COLO829 (cell line): ENCODE measurements at places on chromosomes 11 and 22.

DNA sequence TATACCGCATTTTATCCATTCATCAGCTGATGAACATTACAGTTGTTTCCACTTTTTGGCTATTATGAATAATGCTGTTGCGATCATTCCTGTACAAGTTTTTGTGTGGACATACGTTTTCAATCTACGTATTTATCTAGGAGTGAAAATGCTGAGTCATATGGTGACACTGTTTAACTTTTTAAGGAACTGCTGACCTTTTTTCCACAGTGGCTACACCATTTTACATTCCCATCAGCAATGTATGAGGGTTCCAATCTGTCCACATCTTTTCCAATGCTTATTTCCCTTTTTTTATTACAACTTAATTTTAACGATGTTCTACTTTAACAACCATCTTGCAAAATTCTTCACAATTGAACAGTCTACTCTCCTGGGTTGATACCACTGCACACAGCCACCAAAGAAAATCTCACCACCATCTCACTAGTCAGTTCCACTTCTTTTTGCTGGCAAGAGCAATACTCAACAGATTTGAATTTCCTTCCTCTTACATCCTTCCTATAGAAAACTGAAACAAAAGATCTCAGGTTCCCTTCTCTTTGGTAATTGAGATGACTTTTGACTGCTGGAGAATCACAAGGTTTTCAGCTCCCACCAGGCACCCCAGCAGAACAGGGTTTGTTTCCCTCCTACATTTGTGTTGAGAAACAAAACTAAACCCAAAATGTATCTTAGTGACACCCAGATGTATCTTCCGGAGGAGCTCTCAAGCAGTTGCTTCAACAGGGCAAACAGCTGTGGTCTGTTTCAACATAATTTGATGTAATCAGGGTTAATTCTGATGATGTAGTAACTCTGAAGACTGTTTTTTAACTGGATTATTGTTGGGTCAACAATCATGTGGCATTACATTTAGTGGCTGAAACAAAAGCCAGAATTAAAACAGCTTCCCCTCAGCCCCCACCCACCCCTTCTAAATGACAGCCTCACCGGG lies 7.0 kb upstream of the GAB2 start:
- no peak for DNase-seq

GRCh38 chr11:30312243-30312642 lies 10.7 kb upstream of the ARL14EP start:
- DNase-seq = no peak

DNA sequence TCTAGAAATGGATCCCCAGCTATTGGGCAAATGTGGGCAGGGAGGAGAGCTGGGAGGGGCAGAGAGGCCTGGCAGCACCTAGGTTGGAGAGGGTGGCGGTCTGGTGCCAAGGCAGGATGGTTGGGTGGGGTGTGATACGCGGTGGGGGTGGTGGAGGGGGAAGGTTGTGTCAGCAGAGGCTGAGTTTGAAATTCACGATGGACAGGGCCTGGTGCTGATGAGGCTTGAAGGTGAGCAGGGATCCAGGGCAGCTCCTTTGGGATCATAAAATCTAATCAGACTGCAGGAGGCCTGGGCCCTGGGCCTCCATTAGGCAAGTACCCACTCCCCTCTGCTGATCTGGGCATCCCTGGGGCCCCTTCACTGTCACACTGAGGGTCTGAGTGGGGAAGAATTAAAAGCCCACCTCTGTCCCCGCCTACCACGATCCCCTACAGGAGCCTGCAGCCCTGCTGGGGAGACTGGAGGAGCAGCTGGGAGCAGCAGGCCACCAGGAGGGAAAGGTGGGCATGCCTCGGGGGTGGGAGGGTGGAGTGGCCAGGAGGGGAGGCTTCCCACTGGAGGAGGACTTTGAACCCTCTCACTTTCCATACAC lies 24.0 kb downstream of the IGLL1 start:
- DNase-seq = no peak

- DNase-seq = no peak
Measured at GRCh38 chr11:11555208-11555607, 66.6 kb downstream of the GALNT18 start.

GRCh38 chr11:76602431-76602861 lies 68.1 kb downstream of the LRRC32 start:
- no peak for DNase-seq

- DNase-seq = no peak
Measured at GRCh38 chr22:21032037-21032867, at the start of gene SLC7A4. Gene SLC7A4 (minus strand): TSS chr22:21032561. CDS start chr22:21031812, 749 bp downstream.

DNA sequence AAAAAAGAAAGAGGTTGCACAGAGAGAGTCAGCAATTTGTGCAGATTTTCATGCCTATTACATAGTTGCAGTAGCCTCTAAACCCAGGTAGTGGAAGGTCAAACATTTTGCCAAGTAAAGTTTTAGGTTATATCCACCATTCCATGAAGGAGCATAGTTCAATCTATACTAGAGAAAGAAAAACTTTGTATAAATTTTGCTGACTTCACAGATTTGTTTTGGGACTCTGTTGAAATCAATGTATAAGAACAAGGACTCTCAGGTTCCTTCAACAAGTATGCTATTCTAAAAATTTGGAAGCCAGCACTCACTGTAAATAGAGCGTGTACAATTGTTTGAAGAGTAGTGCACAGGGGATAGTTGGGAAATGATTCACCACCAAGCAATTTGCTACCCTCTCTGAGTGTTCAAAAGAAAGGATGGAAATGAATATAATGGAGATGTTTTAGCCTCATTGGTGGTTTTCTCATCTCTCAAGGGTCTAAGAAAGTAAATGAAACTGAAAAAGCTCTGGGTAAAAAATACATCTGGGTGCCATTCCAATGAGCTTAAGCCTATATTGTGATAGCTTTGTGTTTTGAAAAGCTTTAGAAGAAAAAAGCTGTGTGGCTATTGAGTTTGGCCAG lies 508.4 kb upstream of the LUZP2 start:
- DNase-seq = peak; percentile 15

DNA sequence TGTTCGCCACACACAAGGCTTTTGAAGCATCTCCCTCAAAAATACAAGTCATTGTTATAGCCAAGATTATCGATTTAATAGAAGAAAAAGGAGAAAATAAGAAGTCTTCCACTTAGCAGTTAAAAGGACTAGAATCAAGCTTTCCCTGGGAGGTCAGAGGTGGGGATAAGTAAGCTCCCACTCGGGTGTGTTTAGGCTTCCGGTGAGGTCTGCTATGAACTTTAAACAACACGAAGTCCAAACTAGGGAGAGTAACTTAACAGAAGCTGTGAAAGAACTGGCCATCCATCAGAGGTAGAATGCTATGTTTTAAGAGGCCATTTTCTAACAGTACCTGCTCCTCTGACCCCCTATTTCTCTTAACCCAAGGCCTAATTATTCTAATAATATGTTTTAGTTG lies 91.4 kb upstream of the APOA1 start:
- DNase-seq = no peak

- DNase-seq = no peak
Measured at GRCh38 chr11:117918366-117919255, 10.6 kb downstream of the TMPRSS13 start.

DNA sequence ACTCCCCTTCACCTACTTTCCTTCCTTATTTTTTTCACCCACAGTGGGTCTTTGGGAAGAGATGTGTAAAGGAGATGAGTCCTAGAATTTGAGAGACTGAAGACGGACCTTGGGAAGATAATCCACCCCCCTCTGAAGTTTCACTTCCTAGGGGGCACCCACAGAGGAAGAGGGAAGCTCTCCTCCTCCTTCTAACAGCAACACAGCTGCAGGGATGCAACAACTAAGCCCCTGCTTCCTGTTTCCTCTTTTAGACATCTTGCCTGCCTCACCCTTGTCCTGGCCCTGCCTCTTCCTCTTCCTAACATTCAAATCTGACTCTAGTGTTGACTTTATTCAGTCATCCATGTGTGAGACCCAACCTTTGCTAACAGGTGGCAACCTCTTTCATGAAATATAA lies 424.6 kb downstream of the BUD13 start:
- no peak for DNase-seq

- DNase-seq = no peak
Measured at GRCh38 chr11:93608364-93608763, 53.1 kb upstream of the CEP295 start.

- no peak for DNase-seq
Measured at GRCh38 chr11:22800482-22800881, 29.1 kb downstream of the SVIP start.

GRCh38 chr11:124864892-124865180 lies 396 bp upstream of the ROBO3 start:
- no peak for DNase-seq

- DNase-seq = no peak
Measured at GRCh38 chr22:48277868-48278581, 1515.6 kb downstream of the TBC1D22A start.

- peak; percentile 72 for DNase-seq
Measured at GRCh38 chr11:720642-721246, 14.7 kb downstream of the EPS8L2 start.

DNA sequence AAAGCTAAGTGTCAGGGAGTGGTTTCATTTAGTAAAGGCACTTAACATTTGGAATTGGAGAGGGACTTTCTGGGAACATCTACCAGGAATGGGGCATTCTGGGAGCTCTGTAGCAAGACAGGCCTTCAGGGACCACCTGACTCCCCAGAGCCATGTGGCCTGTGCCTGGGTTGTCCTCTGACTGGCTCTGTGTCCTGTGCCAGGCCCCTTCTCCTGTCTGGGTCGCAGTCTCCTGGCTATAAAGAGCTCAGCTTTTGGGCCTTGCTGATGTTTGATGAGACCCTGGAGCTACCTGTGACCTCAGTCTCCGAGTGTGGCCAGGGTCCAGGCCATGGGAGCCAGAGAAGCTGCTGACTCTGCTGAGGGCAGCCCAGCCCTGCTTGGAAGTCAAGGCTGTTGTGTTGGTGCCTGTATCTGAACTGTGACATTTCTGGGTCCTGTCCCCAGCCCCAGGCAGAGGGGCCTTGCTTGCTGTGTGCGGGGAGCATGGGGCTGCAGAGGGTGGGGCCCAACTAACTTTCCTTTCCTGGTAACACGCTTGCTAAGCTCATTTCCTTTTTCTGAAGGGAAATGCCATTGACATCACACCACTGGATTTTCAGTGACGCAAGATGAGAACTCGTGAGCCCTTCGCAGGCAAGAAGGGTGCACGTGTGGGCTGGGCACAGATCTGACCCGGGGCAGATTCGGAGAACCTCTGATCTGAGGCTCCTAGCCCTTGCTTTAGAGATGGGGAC lies 41.3 kb downstream of the LRRC32 start:
- no peak for DNase-seq

- DNase-seq = no peak
Measured at GRCh38 chr11:6557761-6558674, 45.4 kb downstream of the RRP8 start.

- no peak for DNase-seq
Measured at GRCh38 chr11:35313066-35313759, 106.1 kb downstream of the SLC1A2 start.

DNA sequence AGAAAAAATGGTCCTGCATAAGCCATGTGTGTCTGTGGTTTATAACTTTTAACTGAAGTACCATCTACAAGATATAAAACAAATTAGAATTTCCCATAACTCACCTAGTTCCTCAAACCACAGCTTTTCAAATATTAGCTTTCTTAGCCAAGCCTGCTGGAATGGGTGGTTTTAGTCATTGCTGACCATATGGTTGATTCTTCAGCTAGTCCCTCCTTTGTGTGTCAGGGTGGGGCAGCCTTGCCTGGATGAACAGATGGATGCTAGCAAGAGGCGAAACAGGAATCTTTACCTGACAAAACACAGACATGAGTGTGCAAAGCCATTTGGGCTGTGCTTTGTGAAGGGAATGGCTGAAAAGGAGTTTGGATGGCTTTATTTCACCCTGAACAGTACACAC lies 6.9 kb upstream of the B3GNT6 start:
- no peak for DNase-seq

GRCh38 chr22:37126383-37126782 lies 16.9 kb upstream of the TMPRSS6 start:
- DNase-seq = no peak
